AG09309 (cell line): ENCODE measurements at places on chromosomes 7 and 10.

GRCh38 chr7:158704524-158705233, at the start of gene NCAPG2:
TSS of gene NCAPG2 (minus strand) at chr7:158704804. CDS start at chr7:158701899, 2,905 bp downstream.
- peak; percentile 91 for DNase-seq

DNA sequence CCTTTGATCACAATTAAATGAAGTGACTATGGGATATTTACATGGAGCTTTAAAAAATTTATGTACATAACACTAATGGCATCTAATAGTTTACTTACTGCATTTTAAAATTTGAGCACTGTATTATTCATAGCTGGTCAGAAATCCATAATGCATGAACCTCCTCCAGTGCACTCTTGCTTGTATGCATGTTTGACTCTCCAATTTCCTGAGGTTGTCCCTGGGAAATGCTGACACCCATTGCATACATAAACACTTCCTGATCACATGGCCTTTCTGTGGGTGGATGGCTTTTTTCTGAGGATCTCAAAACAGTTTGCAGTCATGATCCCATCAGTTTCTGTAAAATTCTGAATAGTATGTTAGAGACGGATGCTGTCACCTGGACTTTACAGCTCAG, 577.8 kb downstream of the REEP3 start:
- no peak for DNase-seq

- DNase-seq = no peak
Observed at GRCh38 chr10:101155896-101156295, 24.8 kb downstream of the TLX1 start.

DNA sequence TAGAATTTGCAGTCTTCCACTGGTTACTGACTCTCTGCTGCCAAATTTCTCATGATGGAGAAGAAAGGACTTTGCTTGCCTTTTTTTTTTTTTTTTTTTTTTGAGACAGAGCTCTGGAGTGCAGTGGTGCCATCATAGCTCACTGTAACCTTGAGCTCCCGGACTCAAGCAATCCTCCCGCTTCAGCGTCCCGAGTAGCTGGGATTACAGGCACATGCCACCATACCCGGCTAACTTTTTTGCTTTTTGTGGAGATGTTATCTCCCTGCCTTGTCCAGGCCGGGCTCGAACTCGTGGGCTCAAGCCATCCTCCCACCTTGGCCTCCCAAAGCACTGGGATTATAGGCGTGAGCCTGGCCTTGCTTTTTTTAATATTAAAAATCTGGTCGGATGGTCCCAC, 6.2 kb downstream of the INSIG1 start:
- DNase-seq = no peak

GRCh38 chr7:148753224-148753623, 54.5 kb downstream of the CUL1 start:
- no peak for DNase-seq

- no peak for DNase-seq
Observed at GRCh38 chr10:72353028-72353964, 1.4 kb downstream of the DNAJB12 start.

DNA sequence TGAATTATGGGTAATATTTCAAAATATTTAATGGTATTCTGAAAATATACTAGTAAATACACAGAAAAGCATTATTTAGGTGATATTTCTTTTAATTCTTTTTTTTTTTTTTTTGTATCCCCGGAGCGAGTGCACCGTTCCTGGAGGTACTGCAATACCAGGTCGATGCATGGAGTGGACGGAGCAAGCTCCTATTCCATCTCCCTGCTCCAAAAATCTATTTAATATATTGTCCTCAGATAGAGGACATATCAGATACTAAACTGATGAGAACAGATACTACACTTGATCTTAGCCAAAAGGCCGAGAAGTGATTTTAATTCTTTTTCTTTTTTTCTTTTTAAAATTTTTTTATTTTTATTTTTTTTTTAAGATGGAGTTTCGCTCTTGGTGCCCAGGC, 10.8 kb downstream of the BTRC start:
- DNase-seq = no peak

- DNase-seq = no peak
Observed at GRCh38 chr10:113126229-113127201, 176.5 kb downstream of the TCF7L2 start.

DNA sequence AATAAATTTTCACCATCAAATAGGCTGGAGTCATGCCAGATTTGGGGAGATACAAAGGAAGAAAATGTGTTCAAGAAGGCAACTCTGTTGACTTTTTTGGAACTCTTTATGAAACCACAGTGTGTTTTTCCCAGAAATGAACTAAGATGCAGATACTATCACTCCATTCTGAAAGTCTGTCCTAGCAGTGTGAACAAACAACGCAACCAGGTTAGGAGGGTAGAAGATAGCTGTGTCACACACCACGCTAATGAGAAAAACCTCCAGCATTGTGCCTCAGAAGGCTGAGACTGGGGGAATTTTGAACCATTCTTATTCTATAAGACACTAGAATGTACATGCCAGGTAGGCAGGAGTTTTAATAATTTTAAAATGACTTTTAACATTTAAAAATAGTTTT, 15.9 kb upstream of the ATP6V0A4 start:
- DNase-seq = no peak

DNA sequence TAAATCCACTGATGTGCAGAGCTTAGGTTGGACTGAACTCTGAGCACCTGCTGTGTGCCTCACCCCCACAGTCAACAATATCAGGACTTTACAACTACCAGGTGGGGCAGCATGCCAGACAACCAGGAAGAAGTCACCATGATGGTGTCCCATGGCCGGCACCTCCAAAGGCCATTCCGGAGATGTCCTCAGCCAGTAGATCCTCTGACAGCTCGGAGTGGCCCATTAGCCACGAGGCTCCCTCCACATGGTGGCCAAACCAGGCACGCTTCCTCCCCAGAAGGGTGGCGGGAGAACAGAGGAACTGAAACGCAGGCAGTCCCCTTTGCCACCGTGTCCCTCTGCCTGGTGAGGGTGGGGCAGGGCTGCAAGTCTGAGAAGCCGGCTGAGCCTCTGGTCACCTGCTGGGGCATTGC, 390.0 kb downstream of the TNS3 start:
- DNase-seq = no peak

GRCh38 chr7:129676017-129676897, 64.7 kb downstream of the NRF1 start:
- DNase-seq = no peak

GRCh38 chr7:133530682-133531081, 277.8 kb downstream of the EXOC4 start:
- DNase-seq = peak; percentile 51

- DNase-seq = no peak
Observed at GRCh38 chr7:50147951-50148808, 55.1 kb upstream of the ZPBP start.

DNA sequence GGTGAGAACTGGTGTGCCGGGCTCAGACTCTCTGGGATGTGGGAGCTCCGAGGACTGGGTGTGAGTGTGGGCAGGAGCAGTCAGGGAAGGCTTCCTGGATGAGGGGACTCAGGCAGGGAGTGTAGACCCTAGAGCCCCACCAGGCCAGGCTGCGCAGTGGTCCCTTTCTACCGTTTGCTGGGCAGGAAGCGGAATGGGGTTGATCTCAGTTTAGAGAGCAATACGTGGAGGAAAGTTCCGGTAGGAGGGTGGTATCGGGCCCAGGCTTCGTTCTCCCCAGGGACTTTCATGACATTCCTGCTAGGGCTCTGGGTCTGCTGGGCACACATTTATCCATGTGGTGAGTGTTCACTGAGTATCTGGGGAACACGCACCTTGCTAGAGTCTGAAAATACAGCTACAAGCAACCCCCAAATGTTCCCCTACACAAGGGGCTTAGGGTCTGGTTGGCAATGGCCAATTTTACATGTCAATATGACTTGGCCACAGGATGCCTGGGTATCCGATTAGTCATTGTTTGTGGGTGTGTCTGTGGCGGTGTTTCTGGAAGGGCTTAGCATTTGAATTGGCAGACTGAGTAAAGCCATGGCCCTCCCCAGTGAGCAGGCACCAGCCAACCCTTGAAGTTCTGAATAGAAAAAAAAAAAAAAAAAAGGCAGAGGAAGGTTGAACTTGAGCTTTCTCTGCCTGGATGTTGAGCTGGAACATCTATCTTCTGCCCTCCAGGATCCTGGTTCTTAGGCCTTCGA, 20.8 kb downstream of the GHRHR start:
- peak; percentile 5 for DNase-seq

DNA sequence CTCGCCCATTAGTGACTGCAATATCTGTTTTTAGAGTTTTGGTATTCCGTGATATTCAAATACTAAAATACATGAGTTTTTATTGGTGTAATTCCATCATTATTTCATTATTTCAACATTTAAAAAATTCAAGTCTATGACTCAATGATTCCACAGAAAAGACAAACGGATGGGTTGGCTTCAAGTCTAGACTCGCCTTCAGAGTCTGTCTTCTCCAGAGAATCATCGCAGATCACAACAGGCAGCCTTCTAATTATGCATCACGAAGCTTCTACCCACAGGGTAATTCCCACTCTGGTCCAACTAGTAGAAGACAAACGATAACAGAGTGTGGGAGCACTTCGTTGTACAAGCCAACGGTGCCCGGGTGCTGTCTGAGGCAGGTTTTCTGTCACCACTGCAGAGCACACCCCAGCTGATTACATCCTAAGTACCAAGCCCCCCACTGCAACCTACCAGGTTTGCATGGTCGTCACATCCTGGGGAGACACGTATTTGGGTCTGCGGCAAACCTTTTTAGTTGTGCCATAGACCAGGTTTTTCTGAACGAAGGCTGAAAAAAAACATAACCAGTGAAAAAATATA, 28.9 kb downstream of the PARP12 start:
- no peak for DNase-seq

GRCh38 chr10:15735763-15736162, 16.0 kb upstream of the ITGA8 start:
- DNase-seq = no peak

DNA sequence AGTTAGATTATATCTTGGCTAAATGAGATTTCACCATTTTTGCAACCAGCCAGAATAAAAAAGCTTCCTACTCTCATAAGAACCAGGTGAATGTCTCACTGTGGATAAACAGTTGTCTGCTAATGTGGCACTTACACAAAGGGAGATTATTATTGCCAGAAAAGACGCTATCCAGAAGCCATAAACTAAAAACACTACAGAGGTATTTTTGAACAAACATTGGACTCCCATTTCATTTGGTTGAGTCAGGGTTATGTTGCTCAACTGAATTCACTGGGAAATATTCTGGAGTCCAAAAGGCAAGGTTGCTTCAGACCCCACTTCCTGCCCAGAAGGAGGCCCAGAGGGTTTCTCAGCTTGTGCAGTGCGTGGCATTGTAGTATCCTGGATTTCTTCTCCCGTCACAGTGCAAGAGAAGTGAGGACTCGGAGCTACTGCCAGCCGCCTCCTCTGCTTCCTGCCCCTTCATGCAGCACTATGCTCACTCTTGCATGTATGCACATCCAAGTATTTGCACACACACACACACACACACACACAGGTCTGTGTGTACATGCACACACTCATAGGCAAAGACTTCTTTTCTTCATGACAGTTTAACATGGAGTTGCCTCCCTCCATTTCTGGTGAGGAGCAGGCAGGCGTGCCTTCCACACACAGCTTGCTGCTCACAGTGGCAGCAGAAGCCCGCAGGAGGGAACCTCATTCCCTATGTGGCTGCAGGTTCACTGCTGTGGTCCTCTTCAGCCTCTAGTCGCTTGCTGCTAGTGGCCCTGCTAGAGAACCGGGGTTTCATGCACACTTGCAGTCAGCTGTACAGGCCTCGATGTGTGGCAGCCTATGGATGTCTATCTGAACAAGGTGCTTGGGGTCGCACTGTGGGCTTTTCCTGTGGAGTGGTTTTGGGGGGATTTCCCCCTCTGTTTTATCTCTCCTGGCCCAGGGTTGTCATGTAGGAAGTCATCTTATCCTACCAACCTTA, 10.1 kb downstream of the DENND10 start:
- DNase-seq = peak; percentile 95

- no peak for DNase-seq
Observed at GRCh38 chr10:58240531-58240930, 27.2 kb downstream of the IPMK start.

GRCh38 chr10:53430127-53430891, 657.7 kb upstream of the MBL2 start:
- no peak for DNase-seq
